ENCODE measurements at places on chromosomes 1 and 21.

GRCh38 chr1:242219298-242219901, 220.5 kb upstream of the MAP1LC3C start:
- no peak for DNase-seq

DNA sequence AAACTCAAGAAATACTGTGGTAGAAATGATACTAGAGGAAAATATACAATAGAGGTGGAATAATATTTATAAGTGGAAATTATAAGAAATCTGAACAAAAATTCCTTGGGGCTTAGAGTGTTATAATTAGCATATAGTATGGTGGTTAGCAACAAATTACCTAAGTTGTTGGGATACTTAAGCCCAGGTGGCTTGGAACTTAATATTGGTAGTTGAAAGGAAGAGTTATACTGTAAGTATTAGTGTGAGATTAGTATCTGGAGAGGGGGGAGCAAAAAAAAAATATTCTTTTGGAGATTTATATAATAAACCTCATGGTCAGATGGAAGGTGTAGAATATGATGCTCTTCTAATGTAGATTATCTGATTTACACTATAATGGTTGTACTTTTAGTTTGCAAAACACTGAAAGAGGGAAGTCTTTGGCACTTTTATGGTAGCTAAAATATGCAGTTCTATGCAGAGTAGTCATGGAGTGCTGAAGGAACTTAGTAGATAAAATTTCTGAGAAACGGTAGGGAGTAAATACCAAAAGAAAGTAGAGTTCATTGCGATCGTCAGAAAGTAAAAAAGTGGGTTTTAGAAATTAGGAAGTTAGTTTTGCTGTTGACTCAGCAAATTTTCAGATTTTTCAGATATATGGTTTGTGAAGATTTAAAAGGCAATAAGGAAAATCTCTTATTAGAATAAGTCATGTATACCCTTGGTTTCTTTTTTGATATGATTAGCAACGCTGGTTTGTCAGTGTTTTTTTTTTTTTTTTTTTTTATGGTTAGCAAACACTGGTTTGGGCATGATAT, 45.7 kb downstream of the MTF2 start:
- DNase-seq = no peak

GRCh38 chr1:150126811-150127210, 22.9 kb upstream of the PLEKHO1 start:
- no peak for DNase-seq

GRCh38 chr1:5225707-5226704, 571.6 kb downstream of the AJAP1 start:
- no peak for DNase-seq

DNA sequence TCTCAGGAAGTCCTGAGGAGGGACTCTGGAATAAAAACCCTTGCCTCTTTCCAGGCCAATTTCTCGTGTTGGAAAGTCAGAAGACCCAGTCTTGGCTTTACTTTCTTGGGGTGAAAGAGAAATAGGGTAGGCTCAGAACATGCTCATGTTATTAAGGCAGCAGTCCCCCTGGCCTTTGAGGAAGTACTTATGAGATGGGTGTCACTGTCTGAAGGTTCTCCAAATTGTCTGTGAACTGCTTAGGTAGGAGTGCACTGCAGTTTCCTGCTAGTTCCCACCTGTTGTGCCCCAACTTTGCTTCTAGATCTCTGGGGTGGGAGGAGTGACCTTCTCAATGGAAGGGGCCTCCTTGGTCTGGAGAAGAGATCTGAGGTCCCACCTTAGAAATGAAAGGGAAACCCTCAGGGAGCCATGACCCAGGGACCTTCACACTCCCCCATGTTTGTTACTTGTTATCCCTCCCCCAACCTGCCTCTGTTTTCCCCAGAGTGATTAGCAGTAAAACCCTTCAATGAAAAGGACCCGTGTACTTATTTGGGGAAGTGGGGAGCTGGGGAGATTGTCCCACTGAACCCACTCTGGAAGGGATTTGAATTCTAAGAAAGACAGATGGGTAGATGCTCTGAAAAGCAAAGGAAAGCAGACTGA, 5.7 kb downstream of the ZNF691 start:
- DNase-seq = no peak

- no peak for DNase-seq
Observed at GRCh38 chr21:46428987-46429710, 29.5 kb upstream of the DIP2A start.

DNA sequence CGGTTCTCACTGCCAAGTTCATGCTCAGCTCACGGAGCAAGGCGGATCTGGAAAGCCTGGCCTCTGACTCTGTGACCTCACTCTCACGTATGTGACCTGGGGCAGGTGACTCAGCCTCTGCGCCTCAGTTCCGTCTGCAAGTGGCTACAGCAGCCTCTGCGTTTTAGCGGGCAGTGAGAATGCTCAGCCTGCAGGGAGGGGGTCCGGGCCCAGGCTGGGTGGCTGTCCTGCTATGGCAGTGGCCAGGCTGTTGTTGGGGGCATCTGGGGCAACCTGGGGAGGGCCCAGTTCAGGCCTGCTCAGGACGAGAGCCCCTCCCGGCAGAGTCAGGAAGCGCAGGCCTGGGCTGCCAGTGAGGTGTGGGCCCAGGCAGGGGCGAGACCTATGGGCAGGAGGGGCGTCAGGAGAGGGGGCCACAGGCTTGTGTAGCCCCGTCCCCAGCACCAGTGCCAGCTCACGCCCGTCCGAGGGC, 27.9 kb downstream of the ARHGEF16 start:
- no peak for DNase-seq

GRCh38 chr21:29639366-29640079, 300.3 kb downstream of the GRIK1 start:
- no peak for DNase-seq

DNA sequence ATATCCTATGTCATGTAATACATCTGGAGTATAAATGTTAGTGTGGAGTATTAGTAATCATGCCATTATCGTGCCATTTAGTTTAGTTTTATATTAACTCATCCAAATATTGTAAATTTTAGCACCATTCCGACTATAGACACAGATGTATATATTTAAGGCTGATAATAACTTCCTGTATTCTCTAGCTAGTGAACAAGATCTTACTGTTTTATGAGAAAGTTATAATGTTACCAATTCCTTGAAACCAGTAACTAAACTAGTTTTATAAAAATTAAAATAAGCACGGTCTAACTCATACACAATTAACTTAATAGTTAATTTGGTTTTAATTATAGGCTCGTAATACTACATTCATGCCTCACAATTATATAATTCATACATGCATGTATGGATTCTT, 808.6 kb downstream of the USP25 start:
- DNase-seq = no peak

DNA sequence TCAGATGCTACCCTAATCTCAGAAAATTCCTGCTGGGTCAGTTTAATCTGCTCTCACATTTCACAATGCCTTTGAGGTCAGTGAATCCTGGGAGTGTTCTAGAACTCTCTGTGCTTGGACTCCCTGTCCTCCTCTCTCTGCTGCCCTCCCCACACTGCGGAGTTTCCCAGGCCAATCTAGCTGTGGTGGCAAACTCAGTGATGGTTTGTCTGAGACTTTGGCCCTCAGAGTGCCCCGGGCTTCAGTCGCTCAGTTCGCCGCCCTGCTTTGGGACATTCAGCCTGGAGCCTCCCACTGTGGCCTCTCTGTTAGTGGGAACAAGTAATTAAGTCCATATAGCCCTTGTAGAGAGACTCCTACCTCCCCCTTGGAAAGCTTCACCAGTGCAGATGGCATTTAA, 7.1 kb downstream of the C1orf226 start:
- no peak for DNase-seq

DNA sequence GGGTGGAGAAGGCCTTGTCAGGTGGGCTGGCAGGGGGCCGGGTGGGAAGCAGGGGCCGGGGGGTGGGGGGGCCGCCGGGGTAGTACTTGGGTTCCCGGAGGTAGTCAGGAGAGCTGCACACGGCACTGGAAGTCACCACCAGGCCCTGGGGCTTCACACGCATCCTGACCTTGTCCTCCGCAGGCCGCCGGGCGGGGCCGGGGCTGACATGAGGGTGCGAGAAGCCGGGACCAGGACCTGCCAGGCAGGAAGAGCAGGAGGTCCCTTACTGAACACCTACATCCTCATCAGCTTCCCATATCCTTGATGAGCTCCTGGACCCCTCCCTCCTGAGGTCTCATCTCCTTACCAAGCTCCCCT, 52.0 kb downstream of the AHDC1 start:
- no peak for DNase-seq
